ENCODE measurements at places on chromosomes 11 and 22.

- peak; percentile 3 for DNase-seq
These were observed 6.0 kb downstream of the MRPL40 start for GRCh38 chr22:19438298-19438697.

DNA sequence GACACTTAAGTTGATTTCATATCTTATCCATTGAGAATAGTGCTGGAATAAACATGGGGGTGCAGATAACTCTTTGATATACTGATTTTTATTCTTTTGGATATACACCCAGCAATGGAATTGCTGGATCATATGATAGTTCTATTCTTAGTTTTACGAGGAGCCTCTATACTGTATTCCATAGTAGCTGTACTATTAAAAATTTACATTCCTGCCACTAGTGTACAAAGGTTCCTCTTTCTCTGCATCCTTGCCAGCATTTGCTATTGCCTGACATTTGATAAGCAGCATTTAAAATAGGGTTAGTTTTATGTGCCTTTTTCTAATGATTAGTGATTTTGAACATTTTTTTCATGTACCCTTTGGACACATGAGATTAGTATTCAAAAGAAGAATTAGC is 554.2 kb downstream of the JRKL start:
- peak; percentile 14 for DNase-seq

DNA sequence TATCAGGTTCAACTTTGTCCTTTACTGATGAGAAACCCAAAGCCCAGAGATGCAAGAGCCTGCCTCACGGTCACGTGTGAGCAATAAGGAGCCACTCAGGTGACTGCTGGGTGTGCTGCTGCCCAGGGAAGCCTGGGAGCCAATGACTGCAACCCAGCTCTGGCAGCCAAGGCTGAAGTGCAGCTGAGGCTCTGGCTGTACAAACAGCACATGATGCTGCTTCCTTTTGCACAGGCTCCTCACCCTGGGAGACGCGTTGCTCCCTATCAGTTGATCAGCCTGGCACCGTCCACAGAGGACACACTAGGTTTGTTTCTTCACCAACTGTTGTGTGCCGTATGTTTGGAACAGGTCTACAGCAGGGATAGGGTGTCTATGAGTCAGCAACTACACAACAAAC is 168.7 kb downstream of the EFCAB6 start:
- DNase-seq, result peak; percentile 83

DNA sequence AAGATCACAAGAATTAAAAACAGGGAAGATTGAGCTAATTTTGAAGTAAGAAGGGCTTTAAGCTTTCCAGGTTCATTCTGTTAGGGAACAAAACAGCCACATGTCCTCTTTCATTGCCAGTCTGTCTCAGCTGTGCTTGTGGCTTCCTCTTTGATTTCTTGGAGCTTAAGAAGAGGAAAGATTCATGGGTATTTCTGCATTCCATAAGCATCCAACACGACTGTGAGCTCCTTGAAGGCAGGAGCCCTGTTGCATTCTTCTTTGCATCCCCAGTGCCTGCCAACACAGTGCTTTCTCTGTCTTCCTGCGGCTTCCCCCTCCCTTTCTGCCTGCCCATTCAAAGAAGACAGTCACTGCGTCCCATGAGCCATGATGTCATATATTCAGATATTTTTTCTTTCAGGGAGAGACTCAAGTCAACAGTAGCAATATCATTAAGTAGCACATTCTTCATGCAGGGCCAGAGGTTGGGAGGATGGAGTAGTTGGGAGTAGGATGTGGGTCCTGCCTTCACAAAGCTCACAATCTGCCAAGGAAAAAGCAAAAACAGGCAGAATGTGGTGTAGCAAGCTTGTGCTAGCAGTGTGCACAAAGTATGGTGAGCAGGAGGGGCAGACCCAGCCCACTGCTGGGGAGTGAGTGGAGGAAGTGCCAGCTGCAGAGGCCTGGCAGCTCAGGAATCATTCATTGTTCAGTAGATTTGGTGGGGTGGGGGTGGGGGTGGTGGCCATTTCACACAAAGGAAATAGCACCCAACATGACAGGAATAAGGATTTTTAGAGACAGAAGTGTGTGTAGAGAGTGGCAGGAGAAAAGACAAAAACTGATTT is 162.1 kb upstream of the RASSF10 start:
- peak; percentile 56 for DNase-seq

GRCh38 chr22:42345458-42345857 is 75.0 kb upstream of the TCF20 start:
- no peak for DNase-seq

- DNase-seq, result no peak
These were observed 50.7 kb downstream of the BMAL1 start for GRCh38 chr11:13328286-13328685.

GRCh38 chr11:59186130-59186594 is 14.2 kb downstream of the DTX4 start:
- DNase-seq, result peak; percentile 73

GRCh38 chr22:42313804-42314581 is 43.5 kb upstream of the TCF20 start:
- DNase-seq, result peak; percentile 95

DNA sequence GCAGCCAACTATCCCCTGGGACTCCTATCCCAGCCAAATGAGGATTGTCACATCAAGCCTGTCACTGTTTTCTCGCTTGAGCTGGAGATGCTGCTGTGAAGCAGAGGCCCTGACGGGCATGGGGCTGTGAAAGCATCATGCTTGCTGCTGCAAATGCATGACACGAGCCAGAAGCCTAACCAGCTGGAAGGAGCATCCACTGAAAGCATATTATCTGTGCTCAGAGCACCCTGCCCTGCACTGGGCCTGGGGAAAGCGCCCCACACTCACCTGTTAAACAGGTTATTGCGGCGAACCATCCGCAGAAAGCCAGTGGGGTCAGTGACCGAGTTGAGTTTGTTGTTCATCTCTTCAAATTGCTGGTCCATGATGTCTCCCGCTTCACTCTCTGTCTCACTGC is 110.9 kb upstream of the PITPNB start:
- no peak for DNase-seq

- DNase-seq, result no peak
These were observed 96.7 kb downstream of the LARGE1 start for GRCh38 chr22:33823552-33823951.

- no peak for DNase-seq
These were observed 272.0 kb upstream of the SESN3 start for GRCh38 chr11:95503047-95503446.

- peak; percentile 80 for DNase-seq
These were observed 84.1 kb downstream of the LARGE2 start for GRCh38 chr11:46006418-46007070.

- DNase-seq, result no peak
These were observed 16.2 kb downstream of the ATM start for GRCh38 chr11:108239076-108239475.

DNA sequence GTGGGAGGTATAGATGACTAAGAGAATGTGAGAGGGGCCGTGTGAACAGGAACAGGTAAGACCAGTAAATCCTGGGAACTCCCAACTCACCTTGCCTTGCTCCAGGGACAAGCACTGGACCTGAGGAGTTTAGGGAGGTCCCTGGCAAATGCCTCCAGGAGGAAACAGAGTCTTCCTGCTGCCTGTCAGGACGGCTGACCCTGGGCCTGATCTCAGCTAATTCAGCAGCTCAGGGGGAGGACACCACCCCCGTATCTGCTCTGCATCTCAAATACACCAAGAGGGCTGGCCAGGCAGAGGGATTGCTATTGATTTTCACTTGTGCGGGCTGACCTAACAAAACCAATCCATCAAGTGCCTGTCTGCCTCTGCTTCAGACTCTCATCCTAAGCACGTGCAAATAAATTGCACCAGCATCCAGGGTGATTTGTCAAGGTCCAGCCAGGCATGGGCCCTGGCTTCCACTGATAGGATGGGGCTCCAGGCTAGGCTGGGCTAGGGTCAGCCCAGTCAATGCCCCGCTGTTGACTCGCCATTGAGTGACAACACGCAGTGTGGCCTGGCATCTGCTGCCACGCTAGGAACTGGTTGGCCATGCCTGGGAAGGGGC is 20.3 kb downstream of the UQCR10 start:
- no peak for DNase-seq

DNA sequence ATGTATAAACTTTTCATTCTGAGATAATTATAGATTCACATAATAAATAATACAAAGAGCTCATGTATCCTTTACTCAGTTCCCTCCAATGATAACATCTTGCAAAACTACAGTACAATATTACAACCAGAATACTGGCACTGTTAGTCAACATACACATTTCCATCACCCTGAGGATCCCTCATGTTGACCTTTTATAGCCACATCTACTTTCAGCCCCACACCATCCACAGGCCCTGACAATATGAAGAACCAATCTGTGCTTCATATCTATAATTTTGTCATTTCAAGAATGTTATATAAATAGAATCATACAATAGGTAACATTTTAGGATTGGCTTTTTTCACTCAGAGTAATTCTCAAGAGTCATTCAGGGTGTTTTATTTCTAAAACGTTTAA is 115.5 kb downstream of the MRTFA start:
- DNase-seq, result no peak

DNA sequence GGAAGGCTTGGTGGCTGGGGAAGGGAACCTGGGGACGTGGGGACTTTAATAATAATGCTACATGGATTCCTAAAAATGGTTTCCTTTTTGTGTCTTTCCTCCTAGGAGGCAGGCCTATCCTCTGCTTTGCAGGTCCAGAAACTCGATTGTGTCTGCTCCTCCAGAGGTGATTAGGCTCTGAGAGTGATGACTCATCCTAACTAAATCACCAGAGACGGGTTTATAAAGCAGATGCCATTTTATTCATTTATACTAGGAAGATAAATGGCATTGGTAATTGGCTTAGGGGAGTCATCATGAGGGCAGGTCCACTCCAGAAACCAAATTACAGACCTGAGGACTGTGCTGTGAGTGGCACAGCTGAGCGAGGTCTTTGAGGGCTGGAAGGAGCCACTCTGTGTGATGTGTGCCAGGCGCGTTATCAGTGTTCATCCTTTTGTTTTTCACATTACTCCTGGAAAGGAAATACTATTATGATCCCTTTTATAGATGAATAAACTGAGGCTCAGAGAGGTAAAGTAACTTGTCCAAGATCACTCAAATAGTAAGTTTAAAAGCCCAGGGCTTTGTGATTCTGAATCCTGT is 7.1 kb downstream of the NLRX1 start:
- peak; percentile 74 for DNase-seq

DNA sequence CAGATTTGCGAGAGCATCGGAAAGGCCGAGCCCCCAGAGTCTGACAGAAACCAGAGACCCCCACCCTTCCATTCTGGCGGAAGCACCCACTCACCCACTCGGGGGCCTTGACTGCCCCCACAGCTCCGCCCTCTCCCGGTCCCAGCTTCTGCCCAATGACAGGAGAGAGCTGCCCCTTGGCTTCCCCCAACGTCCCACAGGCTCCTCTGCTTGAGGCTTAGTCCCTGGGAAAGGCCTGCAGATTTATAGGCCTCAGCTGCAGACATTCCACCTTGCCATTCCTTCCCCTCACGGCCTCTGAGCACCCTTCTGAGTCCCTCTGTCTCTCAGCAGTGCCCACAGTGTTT is 125.0 kb upstream of the NCAM1 start:
- no peak for DNase-seq

DNA sequence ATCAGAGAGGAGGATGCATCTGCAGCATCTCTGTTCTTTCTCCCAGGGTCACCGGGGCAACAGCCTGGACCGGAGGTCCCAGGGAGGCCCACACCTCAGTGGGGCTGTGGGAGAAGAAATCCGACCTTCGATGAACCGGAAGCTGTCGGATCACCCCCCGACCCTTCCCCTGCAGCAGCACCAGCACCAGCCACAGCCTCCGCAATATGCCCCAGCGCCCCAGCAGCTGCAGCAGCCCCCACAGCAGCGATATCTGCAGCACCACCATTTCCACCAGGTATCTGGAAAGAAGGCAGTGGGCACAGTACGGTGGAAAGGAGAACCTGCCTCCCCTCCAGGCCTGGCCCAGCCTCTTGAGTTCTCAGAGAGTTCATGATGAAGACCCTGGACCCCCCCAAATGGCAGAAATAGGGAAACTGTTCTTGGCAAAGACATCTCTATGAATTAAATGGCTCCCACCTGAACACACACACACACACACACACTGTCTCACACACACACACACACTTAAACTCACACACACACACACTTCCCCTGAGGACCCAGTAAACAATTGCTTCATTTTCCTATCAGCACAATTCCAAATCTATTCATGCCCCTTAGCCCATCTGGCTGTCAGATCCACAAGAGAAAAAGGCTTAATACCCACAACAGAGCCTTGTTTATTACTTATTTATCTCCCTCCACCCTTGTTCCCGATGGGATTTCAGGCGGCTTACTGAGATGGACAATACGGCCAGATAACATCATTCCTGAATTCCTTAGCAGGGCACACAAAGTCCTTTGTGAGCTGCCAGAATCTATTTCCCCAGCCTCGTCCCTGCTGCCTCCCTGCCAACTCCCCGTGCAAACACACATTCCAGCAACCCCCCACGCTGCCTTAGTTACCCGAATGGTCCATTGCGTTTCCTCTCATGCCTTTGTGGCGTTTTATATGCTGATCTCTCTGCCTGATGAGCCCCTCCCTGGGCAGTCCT is 8.1 kb downstream of the TMA7B start:
- no peak for DNase-seq

DNA sequence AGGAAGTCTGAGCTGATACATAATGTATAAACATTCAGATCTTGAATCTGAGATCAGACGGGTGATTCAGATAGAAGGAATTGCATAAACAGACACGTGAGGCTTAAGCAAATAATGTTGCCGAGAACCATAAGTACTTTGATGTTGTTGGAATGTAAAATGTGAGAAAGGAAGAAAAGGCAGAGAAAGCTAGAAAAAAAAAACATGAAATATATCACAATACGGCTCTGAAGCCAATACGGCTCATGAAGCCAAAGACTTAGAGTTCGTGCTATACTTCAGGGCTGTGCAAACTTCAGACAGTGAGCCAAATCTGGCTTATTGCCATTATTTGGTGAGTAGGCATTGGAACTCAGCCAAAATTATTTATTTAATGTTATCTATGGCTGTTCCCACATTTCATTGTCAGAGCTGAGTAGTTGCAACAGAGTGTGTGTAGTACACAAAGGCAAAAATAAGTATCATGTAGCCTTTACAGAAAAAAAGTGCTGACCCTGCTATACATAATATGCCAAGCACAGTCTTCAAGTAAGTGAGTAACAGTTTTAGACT is 673.3 kb downstream of the CNTN5 start:
- peak; percentile 86 for DNase-seq

DNA sequence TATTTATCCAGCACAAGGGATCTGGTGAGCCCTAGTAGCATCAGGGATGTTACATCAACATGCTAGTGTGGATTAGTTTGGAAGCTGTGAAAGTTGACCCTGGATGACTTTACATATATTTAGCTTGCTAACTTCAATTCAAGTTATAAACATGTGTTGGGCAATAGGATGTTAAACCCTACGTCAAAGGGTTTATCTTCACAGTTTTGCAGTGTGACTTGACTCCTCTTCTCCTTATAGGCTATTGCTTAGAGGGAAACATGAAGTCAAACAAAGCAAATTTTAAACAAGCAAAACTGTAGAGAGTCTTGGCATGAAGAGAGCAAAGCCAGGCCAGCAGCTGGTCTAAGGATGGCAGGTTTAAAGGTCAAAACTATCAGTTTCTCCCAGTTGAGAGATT is 11.3 kb upstream of the CTSC start:
- no peak for DNase-seq

GRCh38 chr11:71488681-71489270 is 35.8 kb downstream of the NADSYN1 start:
- no peak for DNase-seq

Data from DMS53 (cell line).